GM12864 (cell line): ENCODE measurements at places on chromosomes 16 and 17.

DNA sequence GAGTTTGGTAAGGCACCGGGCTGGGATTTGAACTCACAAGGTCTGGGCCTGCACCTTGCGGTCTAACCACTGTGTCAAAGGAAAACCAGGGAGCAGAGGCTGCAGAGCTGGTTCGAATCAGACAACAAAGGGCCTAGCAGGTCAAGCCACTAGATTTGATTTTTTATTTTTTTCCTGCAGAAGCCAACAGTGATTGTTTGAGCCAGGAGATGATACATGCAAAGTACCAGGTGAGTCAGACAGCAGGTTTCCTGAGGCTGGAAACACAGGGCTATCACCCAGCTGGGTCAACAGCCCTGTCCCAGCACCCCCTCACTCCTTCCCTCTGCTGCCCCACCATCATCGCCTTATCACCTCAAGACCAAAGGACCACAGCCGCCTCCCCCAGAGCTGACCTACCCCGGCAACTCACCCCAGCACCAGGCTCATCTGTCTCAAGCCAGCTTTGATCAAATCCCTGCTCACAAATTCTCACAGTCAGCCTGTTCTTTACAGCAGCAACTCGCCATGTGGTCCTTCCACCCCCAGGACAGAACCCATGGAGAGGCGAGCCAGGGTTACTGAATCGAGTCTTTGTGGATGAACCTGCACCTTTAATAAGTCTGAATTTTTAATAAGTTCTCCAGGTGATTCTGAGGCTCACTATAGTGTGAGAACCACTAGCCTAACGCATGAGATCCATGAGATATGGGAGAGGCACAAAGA lies 13.0 kb upstream of the KRT19 start:
- no peak for DNase-seq

DNA sequence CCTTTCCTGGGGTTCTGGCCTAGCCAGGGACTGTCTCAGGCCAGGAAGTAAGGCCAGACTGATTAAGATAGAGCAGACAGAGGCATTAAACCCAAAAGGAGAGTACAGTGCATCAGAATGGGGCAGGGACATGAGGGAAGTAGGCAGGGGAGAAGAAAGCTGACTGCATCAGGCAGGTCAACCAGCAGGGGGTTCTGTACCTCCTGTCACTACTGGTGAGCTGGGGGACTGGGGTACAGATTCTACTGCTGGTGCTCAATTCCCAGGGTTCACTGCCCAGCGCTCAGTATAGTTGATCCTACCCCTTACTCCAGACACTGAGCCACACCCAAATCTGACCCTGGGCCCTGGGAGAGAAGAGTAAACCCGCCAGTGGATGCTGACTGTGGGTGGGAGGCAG lies 12.9 kb upstream of the MTMR4 start:
- no peak for DNase-seq

DNA sequence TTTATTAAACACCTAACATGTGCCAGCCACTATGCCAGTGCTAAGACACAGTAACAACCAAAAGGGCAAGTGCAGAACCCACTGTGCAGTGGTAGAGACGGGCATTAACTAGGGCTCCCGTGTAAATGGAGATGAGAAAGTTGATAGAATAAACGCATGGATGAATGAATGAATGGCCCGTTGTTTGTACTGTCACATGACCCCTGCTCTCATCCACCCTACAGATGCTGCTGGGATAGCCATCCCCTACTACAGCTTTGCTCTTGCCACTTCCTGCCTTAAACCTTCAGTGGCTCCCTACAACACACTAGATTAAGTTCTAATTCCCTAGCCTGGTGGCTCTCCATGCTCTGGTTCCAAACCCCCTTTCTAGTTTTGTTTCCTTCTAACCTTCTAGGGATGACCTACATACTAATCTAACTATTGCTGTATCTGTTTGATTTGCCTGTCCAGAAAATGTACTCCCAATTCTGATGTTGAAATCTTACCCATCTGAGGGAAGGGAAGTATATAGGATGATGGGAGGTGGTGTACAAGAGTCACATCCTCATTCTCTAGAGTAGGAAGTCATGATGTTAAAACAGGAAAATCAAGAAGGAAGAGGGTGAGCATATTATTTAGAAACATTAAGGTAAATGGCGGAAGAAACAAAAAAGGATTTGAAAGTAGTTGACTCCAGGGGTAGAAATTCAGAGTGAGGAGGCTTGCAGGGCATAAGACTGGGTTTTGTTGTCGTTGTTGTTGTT lies 11.4 kb upstream of the TNRC6C start:
- DNase-seq = no peak

GRCh38 chr17:82215095-82215971 lies 2.7 kb upstream of the CCDC57 start:
- no peak for DNase-seq

GRCh38 chr17:82875407-82875856 lies 35.6 kb upstream of the ZNF750 start:
- DNase-seq = no peak

- DNase-seq = no peak
Measured at GRCh38 chr16:25959221-25959620, 267.5 kb downstream of the HS3ST4 start.

DNA sequence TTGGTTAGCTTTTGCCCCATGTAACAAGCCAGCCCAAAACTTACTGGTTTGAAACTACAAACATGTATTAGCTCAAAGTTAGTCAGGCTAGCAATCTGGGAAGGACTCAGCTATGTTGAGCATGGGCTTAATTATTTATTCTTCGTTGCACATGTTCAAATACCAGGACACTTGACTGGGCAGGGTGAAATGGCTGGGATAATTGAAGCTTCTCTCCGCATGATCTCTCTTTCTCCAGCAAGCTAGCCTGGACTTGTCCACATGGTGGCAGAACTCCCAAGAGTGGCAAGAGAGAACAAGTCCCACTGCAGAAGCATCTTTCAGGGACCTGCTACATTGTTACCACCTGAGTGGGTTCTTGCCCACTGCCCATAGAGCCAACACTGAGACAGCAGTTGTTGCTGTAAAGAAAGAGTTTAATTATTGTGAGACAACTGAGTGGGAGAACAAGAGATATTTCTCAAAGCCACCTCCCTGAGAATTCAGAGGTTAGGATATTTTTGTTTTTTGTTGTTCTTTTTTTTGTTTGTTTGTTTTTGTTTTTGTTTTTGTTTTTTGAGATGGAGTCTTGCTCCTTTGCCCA lies 16.8 kb upstream of the ATF7IP2 start:
- no peak for DNase-seq

GRCh38 chr16:48099455-48099854 lies 56.3 kb downstream of the ABCC12 start:
- DNase-seq = no peak

DNA sequence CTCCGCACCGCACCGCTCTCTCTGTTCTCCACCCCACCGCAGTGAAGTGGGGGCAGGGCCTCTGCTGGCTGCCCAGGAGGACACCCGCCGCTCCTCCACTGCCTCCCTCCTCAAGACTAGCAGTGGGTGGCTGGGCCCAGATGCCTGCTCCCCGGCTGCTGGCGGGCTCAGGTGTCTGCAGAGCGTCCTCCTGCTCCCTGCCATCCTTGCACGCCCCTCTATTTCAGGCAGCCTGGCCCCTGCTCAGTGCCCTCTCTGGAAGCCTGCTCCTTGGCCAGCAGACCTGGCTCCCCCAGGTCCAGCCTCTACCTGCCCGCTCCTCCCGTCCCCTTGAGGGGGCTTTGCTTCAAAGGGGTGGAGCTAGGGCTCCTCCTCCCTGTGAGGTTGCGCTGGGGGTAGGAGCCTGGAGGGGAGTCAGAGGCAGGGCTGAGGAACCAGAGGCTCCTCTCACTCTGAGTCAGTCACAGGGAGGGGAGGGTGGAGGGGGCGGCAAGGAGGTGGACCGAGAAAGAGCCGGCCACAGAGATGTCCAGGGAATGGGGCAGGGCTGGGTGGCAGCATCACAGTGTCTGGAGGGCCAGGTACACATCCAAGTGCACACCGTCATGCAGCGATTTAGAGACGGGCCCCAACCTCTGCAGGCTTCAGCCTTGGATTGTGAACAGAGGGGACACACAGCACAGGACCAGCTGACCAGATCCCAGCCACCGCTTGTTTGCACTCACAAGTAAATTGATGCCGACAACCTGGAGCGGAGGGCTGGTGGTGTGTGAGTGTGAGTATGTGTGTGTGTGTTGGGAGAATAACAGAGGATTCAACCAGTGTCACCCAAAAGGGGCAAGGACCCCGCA lies 9.8 kb upstream of the TMEM92 start:
- no peak for DNase-seq

DNA sequence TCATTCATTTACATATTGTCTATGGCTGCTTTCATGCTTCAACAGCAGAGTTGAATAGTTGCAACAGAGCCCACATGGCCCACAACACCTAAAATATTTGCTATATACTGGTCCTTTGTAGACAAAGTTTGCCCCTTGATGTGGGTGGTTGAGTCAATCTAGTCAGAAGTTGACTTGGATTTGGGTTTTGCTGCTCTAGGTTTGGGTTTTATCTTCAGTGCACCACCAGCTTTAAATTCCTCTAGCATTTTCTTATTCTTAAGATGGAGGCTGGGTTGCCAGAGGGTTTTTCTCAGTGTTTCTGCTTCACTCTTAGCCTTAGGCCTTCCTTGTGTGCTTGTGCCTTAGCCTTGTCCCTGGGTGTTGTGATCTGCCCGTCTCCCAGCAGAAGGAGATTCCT lies 51.0 kb downstream of the CCDC182 start:
- no peak for DNase-seq

DNA sequence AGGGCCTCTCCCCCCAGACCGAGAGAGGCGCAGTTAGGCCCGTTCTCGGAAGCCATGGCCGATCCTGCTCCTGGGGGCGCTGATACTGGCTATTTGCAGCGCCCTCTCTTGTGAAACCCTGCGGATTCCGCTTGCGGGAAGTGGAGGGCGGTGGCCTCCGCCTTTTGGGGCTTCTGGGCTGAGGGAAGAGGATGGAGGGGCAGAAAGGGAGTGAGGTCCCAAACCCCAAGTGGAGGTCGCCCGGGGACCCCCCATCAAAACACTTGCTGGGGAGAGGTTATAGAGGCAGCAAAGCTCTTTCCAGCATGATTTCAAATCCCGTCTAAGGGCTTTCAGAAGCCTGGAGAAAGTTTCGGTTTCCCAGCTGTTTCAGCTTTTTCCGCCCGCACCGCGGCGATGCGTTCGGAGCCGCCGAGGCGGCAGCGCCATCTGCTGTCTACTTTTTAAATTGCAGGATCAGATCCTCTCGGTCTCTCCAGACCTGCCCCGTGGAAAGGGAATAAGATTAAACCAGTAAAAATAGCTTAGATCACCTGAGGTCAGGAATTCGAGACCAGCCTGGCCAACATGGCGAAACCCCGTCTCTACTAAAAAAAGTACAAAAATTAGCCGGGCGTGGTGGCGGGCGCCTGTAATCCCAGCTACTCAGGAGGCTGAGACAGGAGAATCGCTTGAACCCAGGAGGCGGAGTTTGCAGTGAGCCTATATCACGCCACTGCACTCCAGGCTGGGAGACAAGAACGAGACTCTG lies 15.8 kb downstream of the SNX20 start:
- DNase-seq = no peak

DNA sequence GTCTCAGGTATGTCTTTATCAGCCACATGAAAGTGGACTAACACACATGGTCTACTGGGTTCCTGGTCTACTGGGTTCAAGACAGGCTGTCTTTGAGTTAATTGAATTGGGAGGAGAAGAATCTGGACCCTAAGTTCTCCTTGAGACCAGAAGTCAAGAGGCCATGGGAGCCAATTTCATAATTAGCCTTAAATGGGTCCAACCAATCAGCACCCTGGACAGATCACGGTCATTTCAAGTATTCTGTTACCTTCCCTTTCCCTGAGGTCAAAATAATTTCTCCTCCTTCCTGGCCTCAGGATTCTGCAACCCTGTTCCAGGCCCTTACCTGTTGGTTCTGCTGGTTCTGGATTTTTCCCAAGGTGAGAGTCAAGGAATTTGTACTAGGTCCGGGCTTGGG lies 23.8 kb downstream of the OSBPL7 start:
- DNase-seq = no peak

DNA sequence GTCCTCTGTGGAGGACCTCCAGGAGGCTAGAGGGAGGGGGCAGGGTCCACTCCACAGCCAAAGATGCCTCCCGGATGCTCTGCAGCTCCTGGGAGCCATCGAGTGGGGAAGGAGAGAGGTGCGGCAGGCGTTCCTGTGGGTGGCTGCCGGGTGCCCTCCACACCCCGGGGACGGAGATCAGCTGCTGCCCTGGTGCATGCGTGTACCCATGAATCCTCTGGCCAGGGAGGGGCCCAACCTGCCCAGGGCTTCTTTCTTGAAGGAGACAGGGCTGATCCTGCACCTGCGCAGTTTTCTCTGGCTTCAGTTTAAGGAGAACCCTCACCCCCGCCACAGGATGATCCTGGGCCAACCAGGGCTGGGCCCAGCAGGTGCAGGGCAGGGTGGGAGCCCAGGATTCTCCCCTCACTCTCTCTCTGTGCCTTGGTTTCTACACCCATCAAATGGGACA lies 33.5 kb upstream of the DOC2B start:
- no peak for DNase-seq

- no peak for DNase-seq
Measured at GRCh38 chr16:31350275-31351005, 4.5 kb upstream of the ITGAX start.

GRCh38 chr17:56350592-56350991 lies 197.3 kb downstream of the ANKFN1 start:
- no peak for DNase-seq

- no peak for DNase-seq
Measured at GRCh38 chr16:57612494-57612893, 15.9 kb upstream of the ADGRG1 start.

- DNase-seq = no peak
Measured at GRCh38 chr16:28842696-28843095, 3.5 kb downstream of the TUFM start.

GRCh38 chr17:75049706-75050105 lies 2.7 kb downstream of the KCTD2 start:
- no peak for DNase-seq

DNA sequence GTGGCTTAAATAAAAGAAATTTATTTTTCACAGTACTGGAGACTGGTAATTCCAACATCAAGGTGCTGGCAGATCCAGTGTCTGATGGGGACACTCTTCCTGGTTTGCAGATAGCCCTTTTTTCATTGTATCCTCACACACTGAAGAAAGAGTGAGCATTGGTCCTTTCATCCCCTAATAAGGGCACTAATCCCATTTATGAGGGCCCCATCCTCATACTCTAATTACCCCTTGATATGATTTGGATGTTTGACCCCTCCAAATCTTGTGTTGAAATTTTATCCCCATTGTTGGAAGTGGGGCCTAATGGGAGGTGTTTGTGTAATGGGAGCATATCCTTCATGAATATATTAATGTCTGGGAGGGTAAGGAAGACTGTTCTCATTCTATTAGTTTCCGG lies 9.4 kb upstream of the FAM20A start:
- DNase-seq = no peak

DNA sequence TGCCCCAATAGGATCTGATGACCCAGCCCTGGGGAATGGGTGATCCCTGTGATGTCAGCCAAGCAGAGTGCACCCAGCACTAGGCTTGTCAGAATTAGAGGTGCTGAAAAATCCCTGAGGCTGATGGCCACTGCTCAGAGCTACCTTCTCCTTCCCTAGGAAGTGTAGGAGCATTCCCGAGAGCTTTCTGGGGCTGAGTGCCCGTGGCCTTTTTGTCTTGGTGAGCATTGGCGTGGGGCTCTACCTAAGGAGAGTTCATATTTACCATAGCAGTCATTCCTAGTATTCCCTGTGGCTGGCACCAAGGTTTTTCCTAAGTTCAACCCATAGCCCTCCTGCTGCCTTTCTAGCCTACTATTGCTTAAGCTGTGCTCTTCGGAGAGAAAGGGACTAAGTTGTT lies 22.6 kb upstream of the ARHGAP23 start:
- no peak for DNase-seq

GRCh38 chr17:36979565-36979941 lies 30.8 kb downstream of the AATF start:
- DNase-seq = no peak
